ENCODE measurements at places on chromosomes 4 and X.

- DNase-seq, result no peak
These were observed 710 bp downstream of the PRKG2 start for GRCh38 chr4:81214144-81214880.

DNA sequence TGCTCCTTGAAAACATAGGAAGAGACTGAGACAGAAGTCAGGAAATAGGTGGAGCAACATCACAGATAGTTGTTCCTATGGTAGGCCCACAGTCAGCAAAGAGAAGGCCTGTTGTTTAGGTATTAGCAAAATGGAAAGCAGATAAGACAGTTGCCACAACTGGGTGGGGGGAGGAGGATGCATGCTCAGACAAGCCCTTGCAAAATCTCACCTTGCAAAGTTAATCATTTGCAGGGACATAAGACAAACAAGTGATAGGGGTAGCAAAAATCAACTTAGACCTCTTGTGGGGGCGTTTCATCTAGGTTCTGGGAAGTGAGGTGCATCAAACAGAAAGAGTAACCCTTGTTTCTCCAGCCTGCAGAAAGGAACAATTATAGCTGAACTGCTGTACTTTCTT is 30.7 kb downstream of the SERPINA7 start:
- no peak for DNase-seq

DNA sequence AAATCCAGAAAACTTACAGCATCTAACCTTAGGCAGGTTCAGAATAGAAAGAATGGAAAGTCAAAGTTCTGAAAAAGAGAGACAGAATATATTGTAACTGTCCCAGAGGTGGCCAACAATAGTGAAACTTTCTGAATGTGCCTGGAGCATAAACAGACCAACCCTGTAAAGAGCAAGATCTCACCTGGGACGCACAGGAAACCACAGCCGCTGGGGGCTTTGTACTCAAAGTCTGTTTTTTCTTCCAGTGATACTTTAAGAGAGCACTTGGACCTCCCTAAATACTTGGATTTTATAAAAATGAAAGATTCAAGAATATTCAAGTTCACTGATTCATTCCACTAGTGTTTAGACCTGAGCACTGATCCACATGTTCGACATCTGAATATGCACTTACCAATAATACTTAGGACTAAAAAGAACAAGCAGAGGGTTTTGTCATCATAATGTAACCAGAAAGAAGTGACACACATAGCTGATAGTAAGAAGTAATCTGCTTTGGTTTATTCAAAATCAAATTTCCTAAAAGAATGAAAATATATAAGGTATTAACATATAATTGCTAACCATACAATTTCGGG is 35.3 kb downstream of the ARAP2 start:
- peak; percentile 47 for DNase-seq

- DNase-seq, result no peak
These were observed 131.2 kb upstream of the GPC4 start for GRCh38 chrX:133546441-133546840.

DNA sequence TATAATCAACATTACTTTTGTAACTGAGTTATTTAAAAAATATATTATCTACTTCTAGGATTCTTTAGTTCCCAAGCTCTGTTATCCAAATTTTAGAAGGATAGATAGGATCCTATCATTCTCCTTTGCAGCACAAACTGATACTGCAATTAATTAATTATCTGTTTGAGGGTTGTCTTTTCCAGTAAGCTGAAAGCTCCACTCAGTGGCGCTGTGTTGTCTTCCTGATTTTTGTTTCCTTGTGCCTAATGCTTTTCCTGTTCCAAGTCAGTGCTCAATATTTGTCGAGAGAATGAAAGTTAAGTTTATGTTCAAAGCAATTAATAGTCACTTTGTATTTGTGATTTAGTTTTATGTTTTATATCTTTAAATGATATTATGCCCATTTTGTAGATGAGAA is 107.4 kb upstream of the ANK2 start:
- DNase-seq, result no peak

DNA sequence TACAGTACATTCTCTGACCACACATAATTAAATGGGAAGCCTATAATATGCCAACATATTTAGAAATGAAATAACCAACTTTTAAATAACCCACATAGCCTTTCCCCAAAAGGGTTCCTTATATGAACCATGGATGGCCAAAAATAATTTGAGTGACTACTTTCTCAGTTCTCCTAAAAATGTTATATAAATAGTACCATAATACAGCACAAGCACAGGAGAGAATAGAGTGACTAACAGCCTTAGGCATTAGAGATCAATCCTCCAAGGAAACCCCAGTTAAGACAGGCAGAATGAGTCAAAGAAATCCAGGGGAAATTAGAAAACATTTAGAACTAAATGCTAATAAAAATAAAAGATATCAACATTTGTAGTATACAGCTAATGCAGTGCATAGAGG is 50.2 kb downstream of the ANKRD17 start:
- no peak for DNase-seq

- no peak for DNase-seq
These were observed 38.9 kb upstream of the PHEX start for GRCh38 chrX:21993265-21993664.

- DNase-seq, result no peak
These were observed 23.4 kb downstream of the HMGB3 start for GRCh38 chrX:151006410-151007109.

DNA sequence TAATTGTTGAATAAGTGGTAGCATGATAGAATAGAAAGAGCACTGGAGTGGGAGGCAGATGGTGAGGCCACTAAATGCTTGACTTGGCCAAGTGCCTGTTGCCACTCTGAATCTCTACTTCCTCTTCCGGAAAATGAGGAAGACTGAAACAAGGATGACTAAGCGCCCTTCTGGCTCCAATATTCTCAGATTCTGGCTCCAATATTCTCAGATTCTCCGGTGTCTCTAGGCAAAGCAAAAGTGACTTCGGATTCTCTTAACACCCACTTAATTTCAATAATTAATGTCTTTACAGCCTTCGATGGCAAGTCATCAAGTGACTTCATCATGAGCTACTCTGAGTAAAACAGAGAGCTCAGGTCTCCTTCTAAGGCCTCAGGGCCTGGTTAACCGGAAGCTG is 402.2 kb upstream of the FGF13 start:
- no peak for DNase-seq

DNA sequence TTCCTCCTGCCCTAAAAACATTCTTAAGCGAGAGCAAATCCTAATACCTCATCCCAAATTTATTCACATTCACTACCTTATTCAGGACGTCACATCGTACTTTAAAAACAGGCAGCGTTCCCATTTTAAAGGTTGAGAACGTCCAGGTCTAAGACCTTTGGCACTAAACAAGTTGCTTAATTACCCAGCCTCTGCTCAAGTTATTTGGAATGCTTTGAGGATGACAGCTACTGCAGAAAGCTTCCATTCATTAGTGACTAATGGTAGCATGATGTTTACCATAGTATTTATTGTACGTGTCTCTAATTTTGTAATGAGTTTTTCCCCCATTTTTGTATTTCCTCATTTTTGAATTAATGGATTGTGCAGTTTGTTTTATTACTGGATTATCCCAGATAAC is 1.5 kb downstream of the USP38 start:
- no peak for DNase-seq

DNA sequence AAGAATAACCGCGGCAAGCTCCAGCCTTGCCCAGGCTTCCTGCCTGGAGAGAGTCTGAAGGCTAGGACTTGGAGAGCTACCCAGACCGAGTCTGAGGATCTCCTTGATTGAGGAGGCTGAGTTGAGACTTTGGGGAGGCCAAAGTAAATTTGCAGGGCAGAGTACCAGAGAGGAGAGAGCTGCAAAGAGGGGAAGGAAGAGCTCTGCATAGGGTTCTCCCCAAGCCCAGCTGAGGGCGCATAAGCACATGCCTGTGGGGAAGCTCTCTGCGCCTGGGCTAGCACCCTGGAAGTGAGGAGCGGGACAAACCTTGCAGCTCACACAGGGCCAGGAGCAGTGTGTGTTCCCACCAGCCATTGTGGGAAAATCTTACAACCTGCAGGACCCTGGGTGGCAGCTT is 56.1 kb downstream of the FAM193A start:
- DNase-seq, result no peak

DNA sequence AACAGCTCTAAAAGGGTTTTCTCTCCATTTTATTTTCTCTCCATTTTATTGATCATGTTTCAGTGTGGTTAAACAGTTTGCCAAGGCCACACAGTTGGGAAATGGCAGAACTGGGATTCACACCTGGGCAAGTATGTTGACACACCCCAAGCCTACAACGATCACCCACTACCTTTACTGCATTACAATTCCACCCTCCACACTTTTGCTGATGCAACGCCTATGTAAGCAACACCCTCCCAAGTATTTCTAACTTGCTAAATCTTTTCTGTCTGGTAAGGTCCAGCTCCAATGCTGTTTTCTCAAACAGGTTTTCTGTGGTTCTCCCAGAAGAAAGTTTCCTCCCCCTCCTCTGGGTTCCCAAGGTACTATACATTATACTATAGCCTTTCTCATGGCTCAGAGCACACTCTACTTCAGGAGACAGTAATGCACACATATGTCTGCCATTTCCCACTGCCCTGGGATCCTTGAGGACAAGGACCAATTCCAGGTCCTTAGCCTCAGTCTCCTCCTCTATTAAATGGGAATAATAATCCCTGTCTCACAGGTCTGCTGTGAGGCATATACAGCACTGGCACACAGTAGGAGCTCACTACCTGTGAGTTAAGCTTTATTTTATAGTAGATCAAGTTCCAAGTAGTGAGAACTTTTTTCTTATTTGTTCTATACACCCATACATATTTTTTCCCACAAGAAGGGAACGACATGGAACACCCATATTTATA is 27.9 kb downstream of the IQSEC2 start:
- no peak for DNase-seq

DNA sequence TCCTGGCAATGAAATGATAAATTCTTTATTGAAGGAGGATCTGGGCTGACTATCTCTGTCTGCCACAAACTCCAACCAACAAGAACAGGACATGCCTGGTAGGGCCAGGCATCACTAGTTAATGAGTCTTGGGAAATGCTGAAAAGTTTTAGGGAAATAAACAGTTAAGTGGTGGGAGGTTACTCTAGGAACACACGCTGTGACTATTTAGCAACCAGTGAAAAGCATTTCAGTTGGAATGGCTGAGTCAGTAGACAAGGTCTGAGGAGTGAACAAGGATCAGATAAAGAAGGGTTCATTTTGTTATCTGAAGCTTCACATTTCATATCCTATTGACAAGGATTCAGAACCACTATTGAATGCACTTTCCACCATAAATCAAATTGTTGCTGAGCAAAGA is 394.9 kb upstream of the BOD1L1 start:
- DNase-seq, result no peak

DNA sequence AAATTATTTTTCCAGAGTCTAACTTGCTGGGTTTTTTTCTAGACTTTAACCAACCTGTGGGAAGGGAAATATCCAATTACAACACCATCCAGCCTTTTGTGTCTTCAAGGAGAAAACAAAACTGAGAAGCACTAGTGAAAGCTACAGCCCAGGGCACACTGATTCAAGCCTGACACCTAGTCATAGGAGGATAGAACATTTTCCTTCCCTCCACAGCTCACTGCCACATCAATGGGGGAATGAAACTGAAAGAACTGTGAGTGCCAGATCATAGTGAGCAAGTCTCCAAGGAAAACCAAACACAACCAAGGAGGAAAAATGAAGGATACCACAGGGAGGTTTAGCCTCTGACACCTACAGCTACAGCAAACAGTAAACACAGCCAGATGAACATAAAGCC is 43.3 kb upstream of the MAGEA8 start:
- no peak for DNase-seq

- peak; percentile 76 for DNase-seq
These were observed 201.1 kb downstream of the AFAP1 start for GRCh38 chr4:7738458-7739076.

- DNase-seq, result no peak
These were observed 130.0 kb downstream of the HMX1 start for GRCh38 chr4:8741513-8742226.

DNA sequence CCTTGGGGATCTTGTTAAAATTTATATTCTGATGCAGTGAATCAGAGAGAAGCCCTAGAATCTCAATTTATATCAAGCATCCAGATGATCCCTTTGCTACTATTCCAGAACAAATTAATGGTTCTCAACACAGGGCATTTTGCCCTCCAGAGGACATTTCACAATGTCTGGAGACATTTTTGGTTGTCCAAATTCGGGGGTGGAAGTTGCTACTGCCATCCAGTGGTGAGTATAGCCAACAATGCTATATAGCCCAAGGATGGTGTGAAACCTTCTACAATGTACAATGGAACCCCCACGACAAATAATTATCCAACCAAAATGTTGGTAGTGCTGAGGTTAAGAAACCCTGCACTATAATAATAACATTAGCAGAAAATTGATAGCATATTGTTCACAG is 2440.0 kb downstream of the PCDH7 start:
- peak; percentile 4 for DNase-seq

GRCh38 chr4:6493658-6494304 is 21.4 kb upstream of the PPP2R2C start:
- no peak for DNase-seq

- no peak for DNase-seq
These were observed 11.7 kb downstream of the PITX2 start for GRCh38 chr4:110610940-110611831.

- DNase-seq, result no peak
These were observed 313.2 kb downstream of the PACRGL start for GRCh38 chr4:21013501-21013900.

DNA sequence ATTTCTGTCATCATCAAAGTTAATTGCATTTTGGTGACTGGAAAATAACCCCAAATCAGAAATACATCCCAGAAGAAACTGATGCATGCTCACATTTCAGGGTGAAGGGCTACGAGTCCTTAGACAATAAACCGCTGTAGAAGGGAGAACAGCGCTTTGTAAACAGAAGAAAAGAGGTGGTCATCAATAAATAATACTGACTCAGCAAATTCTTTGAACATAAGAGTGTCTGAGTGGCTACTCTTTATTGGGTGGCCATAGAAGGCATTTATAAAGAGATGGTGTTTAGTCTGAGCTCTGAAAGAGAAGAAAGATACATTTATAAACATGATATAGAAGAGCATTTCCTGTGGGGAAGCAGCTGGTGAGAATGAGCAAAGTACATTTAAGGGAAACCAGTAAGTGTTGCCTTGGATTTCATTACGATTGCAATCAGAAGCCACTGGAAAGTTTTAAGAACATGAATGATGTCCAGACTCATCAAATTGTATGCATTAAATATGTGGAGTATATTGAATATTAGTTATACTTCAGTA is 246.9 kb upstream of the GIMD1 start:
- DNase-seq, result no peak

All from Jurkat, Clone E6-1 (cell line).